ENCODE measurements at places on chromosomes 7 and 10.

GRCh38 chr7:44338600-44338999 lies 13.2 kb upstream of the CAMK2B start:
- no peak for DNase-seq

GRCh38 chr7:29854257-29854938 lies 48.1 kb downstream of the WIPF3 start:
- DNase-seq: no peak

- no peak for DNase-seq
Observed at GRCh38 chr7:90761584-90761983, 165.5 kb downstream of the CDK14 start.

DNA sequence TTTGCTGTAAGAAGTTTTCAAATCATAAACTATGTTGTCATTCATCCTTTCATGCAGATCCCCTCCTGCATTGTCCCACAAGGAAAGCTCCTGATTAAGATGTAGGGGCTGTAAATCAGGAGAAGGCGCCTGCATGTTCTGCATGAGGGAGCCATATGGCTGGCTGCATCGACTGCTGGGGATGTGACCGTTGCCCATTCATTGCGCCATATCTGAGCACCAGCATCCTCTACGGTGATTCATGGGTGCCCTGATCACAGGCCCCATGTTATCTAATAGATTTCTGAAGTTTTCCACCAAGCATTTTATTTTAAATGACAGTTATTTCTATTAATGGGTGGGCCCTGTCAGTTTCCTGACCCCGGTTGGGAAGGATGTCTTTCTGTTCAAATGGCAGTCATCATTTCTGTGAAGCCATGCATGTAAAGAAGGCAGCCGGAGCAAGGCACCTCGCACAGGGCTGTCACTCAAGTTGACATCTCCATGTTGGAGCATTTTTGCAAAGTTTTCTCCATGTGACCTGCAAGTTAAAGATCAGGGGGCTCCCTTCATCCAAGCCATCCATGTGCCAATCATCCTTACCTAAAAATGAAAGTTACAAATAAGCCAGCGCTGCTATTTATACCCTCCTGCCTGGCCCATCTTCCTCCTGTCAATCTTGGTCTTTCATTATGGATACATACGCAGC lies 128.8 kb downstream of the TEX36 start:
- DNase-seq: no peak

All from omental fat pad (tissue), 4 donors.